ENCODE measurements at places on chromosomes 6 and 20.

DNA sequence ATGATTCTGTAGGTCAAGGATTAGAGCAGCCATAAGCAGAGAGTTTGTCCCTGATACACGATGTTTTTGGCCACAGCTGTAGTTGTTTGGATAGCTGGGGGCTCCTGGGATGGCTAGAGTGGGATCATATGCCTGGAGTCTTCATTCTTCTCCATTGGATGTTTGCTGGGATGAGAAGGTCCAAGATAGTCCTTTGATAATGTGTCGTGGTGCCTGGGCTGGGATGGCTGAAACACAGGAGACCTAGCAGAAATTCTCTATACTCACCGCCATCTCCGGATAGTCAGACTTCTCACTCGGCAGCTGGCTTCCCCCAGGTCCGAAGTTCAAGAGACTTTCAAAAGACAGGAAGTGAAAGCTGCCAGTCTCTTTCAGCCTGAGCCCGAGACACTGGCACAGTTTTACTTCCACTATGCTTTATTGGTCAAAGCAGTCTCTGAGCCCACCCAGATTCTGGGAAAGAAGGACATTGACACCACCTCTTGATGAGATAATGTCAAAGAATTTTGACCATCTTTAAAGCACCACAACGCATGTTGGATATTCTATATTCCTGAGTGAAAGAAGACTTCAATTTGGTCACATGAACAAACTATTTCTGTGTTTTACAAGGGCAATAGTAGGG lies 16.0 kb downstream of the MARCKS start:
- DNase-seq, result no peak

DNA sequence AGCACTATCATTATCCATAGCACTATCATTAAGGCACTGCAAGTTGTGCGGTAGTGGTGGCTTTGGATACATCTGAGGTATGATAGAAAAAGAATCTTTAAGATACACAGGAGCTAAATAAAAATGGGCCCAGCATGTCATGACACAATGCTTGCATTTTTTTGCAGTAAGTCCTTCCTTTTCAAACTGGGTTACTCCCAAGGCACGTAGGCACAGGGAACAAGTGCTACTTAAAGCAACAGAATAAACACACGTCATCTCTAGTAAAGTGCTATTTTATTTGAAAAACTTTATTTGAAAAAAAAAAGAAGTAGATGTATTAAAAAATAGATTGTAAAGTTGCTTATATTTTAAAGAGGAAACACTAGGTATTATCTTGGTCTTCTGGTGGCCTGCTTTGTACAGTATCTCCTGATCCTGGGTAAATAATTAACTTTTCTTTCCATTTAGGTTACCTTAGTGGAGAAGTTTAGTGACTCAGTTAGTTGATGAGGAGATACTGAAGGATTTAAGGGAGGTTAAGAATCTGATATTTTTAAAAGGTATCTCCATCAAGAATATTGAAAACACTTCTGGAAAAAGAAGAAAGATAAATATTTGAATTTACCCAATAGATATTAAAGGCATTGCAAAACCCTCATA lies 129.6 kb downstream of the EDN1 start:
- no peak for DNase-seq

GRCh38 chr6:36755435-36756348 lies 58.1 kb downstream of the RAB44 start:
- peak; percentile 60 for DNase-seq

DNA sequence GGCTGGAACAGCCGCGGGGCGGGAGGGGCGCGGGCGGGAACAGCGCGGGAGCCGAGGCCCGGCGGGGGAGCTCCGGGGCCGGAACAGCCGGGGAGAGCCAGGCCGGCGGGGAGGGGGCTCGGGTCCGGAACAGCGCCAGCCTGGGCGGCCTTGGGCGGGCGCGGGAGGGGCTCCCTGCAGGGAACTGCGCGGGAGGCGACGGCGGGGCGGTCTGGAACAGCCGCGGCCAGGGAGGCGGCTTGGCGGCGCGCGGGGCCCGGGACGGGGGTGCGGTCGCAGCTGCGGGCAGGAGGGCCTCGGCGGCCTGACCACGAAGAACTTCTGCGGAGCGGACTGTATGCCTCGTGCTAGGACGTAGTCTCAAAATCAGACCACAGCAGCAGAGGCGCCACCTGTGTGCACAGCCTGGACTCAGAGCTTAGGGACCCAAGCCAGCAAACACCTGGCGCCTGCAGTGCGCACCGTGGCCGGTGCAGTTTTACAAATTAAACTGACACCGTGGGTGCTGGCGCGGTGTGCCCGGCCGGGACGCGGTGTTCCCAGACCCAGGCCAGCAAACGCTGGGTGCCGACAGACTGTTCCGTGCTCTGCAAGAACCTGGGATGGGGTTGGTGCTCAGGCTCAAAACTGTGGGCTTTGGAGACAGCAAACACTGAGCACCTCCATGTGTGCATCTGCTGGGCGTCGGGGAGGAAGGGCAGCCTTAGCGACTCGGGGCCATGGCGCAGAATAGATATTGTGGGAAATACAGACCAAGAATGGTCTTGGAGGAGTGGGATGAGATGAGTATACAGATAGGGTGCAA lies 572 bp downstream of the ZNF341 start:
- peak; percentile 66 for DNase-seq

DNA sequence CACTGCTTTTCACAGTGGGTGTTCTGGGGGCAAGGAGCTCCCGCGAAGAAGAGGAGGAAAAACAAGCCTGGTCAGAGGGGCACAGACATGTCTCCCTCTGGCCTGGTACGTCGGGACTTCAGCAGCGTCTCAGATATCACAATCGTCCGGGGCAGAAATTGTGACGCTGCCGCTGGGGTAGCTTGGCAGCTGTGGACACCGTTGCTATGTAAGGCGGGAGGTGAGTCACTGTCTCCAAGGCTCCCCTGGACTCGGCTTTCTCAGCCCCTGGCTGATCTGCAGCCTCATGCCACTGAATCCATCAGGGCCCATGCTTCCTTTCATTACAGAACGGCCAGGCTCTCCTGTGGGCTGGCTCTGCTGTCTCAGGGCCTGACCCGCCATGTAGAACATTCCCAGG lies 98.7 kb downstream of the SULF2 start:
- DNase-seq, result no peak

DNA sequence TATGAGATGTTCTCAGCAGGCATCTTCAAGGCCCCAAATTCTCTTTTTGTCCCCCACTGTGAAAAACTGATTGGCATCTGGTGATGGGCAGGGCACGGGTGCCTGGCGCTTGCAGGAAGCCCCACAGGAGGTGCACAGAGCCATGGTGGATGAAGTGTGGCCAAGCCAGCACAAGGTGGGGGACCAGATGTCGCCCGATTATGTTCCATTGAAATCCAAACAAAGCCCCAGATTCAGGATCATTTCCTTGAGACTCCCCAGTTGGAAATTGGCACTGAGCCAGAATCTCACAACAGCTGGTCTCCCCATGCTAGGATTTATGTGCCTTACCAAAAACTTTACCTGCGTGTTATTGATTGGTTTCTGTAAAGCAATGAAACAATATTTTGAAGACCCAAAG lies 186.1 kb downstream of the ADAT2 start:
- no peak for DNase-seq

DNA sequence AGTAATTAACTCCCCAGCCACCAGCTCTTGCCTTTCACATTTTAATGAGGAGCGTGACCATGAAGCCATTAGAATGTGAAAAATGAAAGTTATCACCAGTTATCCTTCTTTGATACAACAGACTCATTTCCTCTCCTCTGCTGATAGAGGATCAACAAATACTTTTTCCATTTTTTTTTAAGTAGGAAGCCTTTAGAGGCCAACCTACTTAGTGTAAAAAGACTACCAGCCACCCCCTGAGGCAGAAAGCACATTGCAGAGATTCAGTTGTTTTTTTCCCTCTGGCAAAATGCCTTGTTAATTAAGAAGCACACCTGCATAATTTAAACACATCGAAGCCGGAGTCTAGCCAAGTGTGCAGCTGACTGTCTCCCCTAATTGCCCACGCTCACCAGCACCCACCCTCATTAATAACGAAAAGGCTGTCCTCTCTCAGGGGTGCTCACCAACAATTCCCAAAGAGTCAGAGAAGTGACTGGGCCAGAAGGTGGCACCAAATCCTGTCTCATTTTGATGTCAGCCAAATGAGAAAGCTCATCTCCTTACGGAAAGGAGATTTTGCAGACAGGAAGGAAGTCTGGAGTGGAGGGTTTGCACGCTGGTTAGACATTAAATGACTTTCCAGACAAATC lies 60.9 kb upstream of the MC3R start:
- DNase-seq, result no peak

DNA sequence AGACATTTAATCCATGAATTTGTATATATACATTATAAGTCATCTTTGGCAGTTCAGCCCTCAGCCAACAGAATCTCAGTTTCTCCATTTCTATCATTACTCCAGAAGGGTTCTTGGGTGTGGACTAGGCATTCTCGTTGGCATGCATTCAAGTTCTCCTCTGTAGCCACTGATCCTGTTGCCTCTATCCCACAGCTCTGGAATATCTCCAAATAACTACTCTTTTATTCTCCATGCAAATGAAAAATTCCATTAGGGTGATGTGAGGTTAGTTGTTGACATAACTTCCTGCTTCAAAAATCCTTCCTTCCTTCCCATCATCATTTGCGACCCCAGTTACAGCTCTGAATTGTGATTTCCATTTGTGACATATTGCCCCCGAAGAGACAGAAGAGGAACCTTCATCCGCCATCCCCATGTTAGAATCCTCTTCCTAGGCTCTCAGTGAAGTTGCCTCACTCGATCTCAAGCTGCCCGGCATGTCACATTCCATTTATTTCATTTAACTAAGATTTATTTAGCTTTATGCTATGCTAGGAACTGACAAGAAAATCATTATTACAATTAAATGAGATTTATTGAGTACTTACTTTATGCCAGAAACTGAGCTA lies 93.7 kb upstream of the EDN1 start:
- DNase-seq, result no peak

GRCh38 chr20:37144856-37145404 lies 34.2 kb upstream of the RPN2 start:
- no peak for DNase-seq

GRCh38 chr6:136067731-136068341 lies 182.3 kb downstream of the MTFR2 start:
- no peak for DNase-seq

DNA sequence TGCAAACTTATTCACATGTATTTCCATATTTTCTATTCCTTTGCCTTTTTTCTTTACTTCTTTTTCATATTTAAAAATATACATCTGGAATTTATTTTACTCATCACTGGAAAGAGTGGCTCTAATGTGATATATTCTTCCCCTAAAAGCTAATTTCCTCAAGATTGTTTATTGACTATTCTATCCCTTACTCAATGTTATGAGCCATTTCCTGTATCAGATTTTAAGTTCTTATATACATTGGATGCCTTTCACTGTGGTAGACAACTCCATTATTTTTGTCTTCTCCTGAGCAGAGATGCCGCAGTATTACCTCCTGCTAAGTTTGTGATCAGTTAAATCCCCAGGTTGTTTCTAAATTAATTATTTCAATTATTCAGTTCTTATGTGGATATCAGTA lies 418.4 kb upstream of the JAG1 start:
- DNase-seq, result no peak

DNA sequence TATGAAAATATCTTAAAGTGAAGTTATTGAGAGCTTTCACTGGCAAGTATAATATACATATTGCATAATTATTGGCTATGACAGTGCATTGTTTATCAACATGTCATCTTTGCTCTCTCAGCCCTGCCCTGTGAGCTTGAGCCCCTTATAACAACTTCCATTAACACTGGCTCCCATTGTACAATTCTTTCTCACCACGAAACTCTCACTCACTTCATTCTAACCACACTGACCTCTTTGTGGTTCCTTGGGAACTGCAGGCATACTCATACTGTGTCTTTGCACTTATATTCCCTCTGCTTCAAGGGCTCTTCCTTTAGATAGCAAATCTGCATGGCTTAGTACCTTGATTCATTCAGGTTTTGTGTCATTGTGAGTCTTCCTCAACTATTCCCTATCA lies 411.8 kb downstream of the CDKAL1 start:
- DNase-seq, result no peak

DNA sequence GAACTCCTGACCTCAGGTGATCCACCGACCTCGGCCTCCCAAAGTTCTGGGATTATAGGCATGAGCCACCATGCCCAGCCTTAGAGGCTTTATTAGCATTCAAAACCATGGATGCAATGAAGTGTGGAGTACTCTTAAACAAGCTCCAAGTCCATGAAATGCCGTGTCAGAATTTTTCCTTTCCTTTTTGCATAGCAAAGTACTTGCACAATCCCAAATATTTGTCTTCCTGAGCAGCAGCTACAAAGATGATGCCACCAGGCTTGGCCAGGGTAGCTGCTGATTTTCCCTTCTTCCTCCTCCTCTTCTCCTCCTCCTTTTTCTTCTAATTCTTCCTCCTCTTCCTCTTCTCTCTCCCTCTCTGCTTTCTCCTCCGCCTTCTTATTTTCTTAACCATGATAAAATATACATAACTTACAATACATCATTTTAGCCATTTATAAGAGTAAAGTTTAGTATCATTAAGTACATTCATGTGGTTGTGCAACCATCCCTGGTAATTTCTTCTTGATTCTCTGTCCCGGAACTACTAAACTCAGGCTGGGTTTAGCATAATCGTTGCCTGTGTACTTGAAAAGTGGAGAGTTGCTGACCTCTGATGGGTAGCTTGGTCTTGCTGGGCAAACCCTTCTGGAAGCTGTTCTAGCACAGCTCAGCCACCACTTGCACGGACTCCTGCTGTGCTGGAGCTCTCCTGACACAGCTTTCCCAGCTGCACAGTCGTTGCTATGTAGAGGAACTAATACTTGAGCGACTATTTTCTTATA lies 20.3 kb downstream of the MUCL3 start:
- no peak for DNase-seq

GRCh38 chr6:19446570-19446969 lies 390.6 kb upstream of the ID4 start:
- no peak for DNase-seq

DNA sequence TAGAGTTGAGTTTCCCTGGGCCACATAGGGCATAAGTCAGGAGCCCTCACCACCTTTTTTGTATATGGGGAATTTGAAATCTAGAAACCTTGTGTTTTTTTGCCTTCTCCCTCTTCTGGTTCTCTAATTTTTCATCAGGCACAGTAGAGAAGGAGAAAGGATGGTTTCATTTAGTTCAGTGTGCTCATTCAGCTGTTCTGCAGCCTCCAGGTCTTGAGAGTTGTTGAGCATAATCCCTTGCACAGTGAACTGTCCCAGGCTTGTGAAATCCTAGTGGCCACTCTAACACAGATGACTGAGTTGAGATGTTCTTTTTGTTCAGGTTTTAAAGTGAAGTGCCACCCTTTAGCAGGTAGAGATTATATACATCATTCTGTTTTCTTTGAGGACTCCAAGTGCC lies 183.5 kb downstream of the CDKAL1 start:
- no peak for DNase-seq

- DNase-seq, result no peak
Measured at GRCh38 chr20:5863040-5863833, 87.1 kb downstream of the TRMT6 start.

DNA sequence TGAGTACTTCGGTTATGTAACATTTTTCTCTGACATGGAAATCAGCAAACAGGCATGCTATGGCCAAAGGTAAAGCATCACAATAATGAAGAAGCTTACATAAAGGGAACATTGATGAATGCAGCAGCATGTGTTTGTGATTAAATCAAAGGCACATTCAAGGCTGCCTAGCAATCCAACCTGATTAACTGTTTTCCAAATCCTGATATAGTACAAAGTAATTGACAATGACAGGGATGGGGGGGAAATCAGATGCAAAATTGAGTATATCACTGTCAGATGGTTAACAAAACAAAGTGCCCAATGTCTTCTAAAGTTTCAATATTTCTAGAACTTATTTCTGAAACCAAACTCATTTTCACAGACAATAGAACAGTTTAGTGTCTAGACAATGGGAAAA lies 39.2 kb upstream of the B3GAT2 start:
- DNase-seq, result no peak

- no peak for DNase-seq
Measured at GRCh38 chr6:42530751-42531150, 33.1 kb upstream of the UBR2 start.
